ENCODE measurements at places on chromosomes 2 and 18.
A peak's percentile ranks its signal among the peaks of the same experiment; 100 is the strongest.

DNA sequence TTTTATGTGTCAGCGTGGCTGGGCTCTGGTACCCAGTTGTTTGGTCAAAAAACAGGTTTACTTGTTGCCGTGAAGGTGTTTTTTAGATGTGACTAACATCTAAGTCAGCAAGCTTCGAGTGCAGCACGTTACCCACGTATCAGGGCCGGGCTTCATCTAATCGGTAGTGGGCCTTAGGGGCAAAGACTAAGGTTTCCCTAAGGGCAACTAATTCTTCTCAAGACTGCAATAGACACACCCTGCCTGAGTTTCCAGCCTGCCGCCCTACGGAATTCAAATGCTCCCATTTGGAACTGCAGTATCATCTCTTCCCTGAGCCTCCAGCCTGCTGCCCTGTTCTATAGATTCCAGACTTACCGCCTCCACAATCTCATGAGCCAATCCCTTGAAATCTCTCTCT lies 27.7 kb downstream of the FHL2 start:
- DNase-seq, result no peak

- no peak for DNase-seq
Measured at GRCh38 chr2:98350411-98350810, 4.2 kb downstream of the CNGA3 start.

- DNase-seq, result peak; percentile 72
Measured at GRCh38 chr2:151138507-151138906, 123.2 kb downstream of the RBM43 start.

DNA sequence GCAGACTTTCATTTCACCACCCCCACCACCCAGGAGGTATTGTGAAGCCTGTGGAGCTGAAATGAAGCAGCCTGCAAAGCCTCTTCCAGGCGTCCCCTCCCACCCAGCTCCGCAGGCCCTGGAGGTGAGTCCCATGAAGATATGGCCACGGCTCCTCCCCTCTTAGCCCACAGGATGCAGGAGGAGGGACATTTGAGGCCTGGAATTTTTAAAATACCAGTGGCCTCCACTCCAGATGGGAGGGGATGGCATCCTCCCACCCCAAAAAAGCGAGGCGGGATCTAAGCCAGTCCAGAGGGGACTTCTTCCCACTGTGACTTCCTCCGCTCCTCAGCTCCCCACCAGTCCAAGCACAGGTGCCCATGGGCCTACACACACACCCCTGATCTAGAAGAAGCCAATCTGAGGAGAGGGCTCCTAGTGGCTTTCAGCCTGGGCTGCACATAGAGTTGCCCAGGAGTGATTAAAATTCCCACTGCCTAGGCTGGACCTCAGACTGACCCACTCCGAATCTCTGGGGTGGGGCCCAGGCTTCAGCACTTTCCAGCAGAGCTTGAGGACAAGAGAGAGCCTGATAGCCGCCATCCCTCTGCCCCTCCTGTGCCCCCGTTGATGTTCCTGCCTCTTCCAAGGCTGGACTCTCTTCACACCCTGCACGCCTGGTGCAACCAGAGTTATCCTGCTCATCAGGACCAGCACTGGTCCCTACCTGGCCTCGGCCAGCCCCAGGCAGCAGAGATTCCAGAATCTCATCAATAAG lies 206.9 kb downstream of the TNS1 start:
- DNase-seq, result no peak

GRCh38 chr2:121087117-121087516 lies 197.9 kb downstream of the TFCP2L1 start:
- DNase-seq, result no peak

DNA sequence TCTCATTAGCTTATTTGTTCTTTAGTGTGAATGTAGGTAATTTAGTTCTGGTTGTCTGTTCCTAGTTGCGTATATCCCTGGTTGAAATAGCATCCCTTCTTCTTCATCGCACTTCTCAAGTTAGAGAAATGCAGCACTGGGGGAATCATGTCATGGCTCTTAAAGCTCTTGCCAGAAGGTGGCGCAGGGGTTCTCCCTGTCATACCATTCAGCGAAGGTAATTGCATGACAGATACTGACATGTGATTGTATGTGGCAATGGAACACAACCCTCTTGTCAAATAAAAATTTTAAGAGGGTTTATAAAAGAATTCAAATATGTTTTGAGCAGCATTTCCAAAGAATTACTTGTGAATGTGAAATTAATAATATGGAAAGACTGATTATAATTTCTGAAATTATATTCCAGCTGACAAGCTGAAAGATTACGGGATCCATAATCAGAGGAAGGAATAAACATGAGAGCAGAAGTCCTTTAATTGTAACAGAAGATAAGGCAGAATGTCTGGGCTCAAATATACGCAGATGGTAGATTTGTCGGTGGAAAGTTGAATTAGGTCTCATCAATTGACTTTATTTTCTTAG lies 411.7 kb downstream of the DSEL start:
- peak; percentile 77 for DNase-seq

DNA sequence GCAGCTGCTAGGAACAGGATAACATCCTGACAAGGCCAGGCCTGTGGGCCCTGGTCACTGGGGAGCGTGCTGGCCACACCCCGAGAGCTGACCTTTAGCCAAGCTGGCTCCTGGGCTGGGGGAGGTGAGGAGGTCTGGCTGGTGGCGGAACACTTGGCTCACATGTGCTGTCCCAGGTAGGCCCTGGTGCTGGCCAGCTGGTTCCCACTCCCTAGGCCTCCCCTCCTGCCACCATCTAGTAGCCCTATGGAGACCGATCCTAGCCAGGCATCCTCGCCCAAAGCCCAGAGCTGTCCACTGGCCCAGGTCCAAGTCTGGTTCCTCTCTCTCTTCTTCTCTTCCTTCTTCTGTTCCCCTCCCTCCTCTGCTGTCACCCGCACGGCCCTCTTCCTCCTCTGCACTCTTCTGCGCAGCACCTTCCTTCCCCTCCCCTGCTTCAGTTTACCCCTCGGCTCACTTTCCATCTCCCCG lies 52.4 kb downstream of the TNS1 start:
- DNase-seq, result no peak

DNA sequence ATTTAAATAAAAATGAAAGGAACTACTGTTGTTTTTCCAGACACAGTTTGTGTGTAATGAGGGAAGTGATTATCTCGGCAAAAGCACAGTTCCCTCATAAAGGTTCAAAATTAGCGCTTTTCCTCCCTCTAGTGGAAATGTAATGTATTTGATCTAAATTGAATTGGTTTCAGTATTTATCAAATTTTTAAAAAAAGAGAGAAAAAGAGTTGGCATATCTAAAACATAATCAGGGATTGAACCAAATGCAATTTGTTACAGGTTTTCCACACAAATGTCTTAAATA lies 37.5 kb downstream of the CMPK2 start:
- peak; percentile 68 for DNase-seq

GRCh38 chr2:121069434-121069969 lies 215.5 kb downstream of the TFCP2L1 start:
- no peak for DNase-seq

DNA sequence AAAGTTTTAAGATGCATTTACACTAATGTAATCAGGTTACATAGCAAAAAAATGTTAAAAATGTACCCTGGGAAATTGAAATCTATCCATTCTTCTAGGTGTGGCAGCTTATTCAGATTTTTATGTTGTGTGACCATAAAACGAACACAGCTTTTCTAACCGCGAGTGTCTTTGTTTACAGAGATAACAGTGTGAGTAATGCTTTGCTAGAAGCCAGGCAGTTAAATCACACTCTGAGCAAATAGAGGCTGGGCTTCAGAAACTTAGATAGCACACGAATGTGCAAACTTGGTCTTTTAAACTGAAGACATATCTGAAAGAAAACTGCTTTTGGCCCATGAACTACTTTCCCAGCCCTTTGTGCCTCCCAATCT lies 116.1 kb downstream of the SPTBN1 start:
- peak; percentile 71 for DNase-seq

- peak; percentile 18 for DNase-seq
Measured at GRCh38 chr2:113986762-113987290, 96.9 kb downstream of the ACTR3 start.

DNA sequence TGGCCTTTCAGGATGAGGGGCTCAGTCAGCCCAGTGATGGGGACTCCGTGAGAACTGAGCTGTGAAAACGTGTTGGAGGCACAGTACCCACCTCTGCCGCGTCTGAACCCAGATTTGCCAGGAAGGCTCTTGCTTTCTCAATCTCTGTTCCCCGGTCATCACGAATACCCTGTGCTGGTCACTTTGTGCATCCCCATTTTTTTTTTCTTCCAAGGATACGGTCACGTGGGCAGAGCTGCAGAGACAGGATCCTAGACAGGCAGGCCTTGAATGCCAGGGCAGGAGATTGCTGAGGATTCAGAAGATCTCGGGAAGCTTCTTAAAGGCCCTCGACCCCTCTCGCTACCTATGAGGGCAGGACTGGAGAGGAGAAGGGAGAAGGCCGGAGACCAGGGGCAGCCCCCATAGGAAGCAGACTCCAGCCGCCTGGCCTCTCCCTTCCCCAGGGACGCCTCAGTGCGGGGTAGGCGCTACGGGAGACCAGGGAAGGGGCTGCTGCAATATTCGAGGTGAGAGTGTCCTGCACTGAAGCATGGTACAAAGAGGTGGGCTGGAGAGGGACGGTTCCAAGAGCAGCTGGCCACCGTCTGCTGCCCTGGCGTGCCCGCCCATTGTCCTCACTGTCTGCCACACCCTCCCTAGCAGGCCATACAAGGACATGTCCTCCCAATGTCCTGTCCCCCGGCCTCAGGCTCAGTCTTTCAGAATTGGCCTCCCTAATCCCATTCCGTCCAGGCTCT lies 29.0 kb upstream of the TAF1B start:
- DNase-seq, result no peak

GRCh38 chr2:121721926-121722325 lies 14.7 kb downstream of the NIFK start:
- DNase-seq, result peak; percentile 96

GRCh38 chr2:12617366-12617765 lies 99.4 kb upstream of the TRIB2 start:
- DNase-seq, result no peak
